EH (cell line): ENCODE measurements at places on chromosomes 5 and 9.

DNA sequence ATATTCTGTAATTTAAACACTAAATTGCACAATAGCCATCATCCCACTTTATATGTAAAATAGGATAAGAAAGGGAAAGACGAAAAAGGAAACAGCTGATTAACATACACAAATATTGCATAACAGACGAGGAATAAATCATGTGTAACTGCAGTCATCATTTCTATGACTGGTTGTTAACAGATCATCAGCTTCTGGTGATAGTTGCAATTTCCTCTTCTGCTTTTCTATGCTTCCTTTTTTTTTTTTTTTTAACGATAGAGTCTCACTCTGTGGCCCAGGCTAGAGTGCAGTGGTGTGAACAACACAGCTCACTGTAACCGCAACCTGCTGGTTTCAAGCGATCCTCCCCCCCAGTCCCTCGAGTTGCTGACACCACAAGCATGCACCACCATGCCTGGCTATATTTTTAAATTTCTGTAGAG, 22.5 kb upstream of the JAKMIP2 start:
- no peak for DNase-seq

- peak; percentile 54 for DNase-seq
These were observed 1.2 kb downstream of the DUSP1 start for GRCh38 chr5:172769616-172770373.

- DNase-seq, result peak; percentile 49
These were observed at the start of gene WWC1 for GRCh38 chr5:168291342-168291963. WWC1 (plus strand) TSS chr5:168291645; CDS start chr5:168292153, 508 bp downstream.

GRCh38 chr9:124012368-124013301, 1.1 kb downstream of the LHX2 start:
- DNase-seq, result no peak

GRCh38 chr5:107524111-107524510, 146.6 kb downstream of the EFNA5 start:
- DNase-seq, result no peak
